ENCODE measurements at places on chromosomes 7 and 10. TPM values are rescaled to one million over a fixed set of nuclear protein-coding genes. Genes with fewer than 3 reads are reported as not detected.

Gene GHRHR
- polyA plus RNA-seq: not detected

DNA sequence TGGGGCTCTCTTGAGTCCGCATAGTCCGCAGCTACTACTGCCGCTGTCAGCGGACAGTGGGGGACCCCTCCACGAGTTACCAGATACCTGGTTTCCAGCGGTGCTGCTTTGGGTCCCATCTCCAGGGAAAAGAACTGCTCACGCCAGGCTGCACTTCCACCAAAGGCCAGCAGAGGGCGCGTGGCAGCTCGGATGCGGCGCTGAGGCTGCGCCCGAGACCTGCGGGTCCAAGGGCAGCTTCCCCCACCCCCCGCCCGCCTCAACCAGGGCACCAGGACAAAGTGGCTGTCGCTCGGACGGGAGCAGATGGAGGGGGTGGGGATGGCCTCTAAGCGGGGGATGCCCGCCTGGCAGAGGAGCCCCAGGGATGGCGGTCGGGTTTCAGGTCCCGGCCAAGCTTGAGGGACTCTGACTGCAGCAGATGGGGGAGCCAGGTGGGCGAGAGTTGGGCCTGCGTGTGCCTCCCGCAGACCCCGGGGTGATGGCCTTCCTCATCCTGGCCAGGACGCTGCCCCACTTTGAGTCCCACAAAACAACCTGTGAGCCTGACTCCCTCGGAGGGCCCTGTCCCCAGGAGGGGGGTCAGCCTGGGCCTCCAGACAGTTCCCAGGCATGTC, 23.8 kb upstream of the ZNF735 start:
- peak; percentile 70 for DNase-seq

- DNase-seq: no peak
These were observed 8.0 kb downstream of the CCDC186 start for GRCh38 chr10:114166043-114166442.

GRCh38 chr7:136640977-136641376, 227.5 kb upstream of the CHRM2 start:
- DNase-seq: no peak

Gene LRGUK
- polyA plus RNA-seq: not detected

Gene TAS2R4
- 0.27 TPM for polyA plus RNA-seq

DNA sequence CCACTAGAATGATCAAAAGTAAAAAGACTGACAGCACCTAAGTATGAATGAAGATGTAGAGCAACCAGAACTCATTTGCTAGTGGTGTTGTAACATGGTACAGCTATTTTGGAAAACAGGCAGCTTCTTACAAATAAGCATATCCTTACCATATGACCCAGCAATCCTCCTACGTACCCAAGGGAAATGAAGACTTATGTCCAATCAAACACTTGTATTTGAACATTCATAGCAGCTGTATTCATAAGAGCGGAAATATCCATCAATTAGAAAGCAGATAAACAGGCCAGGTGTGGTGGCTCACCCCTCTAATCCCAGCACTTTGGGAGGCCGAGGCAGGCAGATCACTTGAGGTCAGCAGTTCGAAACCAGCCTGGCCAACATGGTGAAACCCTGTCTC, 53.0 kb downstream of the KLRG2 start:
- no peak for DNase-seq

DNA sequence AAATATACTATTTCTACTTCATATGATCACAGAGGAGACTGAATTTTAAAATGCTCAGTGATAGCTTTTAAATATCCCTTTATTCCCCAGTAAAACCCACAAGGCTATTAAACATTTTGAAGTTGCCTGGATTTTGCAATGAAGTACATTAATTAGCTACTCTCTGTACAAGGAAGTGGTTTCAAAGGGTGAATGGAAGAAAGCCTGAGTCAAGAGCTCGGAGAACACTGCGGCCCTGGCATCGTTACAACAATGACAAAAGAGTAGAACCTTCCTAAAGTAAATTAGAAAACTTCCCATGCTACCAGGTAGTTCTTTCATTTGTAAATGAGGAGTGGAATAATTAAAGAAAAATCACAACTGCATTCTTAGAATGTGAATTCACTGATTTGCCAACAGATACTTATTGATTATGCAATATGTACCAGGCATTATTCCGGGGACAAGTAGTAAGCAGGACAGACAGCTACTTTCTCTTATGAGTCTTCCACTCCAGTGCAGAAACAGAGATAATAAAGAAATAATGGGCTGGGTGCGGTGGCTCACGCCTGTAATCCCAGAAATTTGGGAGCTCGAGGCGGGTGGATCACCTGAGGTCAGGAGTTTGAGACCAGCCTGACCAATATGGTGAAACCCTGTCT, 63.0 kb downstream of the ZNF22 start:
- DNase-seq: no peak

GRCh38 chr10:26642896-26643653, 54.4 kb upstream of the PDSS1 start:
- no peak for DNase-seq

GRCh38 chr7:1535701-1536454, 5.4 kb downstream of the MAFK start:
- peak; percentile 68 for DNase-seq

Gene IL6
- polyA plus RNA-seq: 17.2 TPM

DNA sequence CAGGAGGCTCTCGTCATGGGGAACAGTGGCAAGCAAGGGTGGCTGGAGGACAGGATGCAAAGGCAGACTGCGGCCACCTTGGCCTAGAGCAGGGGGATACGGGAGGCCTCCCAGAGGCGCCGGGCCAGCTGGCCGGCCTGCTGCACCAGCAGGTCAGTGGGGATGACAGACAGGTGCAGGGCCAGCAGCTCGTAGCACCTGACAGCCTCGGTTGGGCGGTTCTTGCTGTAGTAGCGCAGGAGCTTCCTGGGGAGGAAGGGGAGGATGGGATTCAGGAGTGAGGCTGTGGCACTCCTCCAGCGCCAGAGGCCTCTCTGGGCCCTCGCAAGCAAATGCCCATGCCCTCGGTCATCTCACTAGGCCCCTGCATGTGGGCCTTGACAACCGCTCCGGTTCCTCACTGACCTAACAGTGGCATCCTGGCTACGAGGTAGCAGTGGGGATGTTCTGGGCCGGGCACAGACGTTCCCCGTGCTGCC, 2.5 kb upstream of the PYROXD2 start:
- no peak for DNase-seq

- DNase-seq: no peak
These were observed 192.1 kb downstream of the HGF start for GRCh38 chr7:81577642-81578340.

DNA sequence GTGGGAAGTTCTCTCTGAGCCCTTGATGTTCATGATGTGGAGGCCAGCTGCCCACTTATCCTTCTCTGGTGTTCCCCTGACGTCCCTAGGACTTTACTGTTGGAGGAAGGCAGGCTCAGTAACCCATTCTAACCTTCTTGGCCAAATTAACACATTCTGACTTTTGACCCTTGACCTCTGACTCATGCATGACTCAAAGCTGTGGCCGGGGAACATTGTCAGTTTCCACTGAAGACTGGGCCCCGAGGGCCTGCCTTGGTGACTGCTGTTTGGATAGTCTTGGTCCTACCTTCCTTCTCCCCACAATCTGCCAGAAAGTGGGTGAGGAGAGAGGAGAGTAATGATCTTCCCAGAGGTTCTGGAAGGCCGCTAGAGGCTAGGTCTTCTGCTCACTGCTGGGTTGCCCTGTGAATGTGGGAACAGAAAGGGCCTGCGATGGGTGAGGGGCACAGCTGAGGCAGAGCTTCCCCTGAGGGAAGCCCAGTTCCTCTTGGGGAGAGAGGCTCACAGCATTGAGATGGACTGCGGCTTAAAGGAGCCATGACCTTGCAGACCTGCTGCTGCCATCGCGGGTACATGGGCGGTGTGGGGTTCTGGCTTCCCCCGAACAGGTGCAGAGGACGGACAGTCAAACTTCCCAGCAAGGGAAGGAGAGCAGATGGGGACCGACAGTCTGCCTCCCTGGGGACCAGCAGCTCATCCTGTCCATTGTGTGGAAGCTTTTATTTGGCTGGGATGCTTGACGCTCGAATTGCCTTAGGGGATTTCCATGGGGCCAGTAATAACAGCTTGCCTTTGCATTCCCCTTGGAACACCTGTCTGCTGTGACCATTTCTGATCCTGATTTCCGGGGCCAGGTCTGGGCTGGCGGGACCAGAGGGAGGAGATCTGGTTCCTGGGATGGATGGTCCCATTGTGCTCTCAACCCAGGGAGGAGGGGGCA, 43.8 kb downstream of the ADAMTS14 start:
- no peak for DNase-seq

DNA sequence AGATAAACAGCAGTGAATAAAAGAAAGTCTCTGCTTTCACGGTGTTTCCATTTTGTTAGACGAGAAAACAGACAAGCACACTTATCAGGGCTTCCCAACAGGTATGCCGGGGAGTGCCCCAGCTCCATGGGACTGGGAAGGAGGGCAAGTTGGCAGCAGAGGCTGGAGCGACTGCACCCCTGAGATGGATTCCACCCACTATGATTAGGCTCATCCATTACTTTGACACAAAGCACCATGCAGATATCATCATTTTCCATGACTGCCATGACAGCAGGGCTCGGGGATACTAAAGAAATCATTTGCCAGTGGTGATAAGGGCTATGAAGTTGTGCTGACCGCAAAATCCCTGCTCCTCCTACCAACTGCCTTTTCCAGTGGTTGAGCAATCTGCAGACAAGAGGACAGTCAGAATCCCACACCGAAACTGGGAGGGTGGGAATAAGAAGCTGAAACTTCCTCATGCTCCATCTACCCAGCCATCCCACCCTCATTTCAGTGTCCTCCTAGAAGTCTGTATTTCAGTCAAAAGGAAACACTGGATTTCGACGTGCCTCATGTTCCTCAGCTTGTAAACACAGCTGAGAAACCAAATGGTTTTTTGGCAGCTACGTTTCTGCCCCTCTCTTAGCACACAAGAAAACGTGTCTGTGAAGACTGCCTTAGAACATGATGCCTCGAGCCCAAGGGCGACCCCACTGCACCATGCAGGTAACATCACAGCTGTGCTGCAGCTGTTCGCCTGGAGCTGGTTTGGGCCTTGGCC, 15.5 kb downstream of the CREB3L2 start:
- no peak for DNase-seq

Gene LOXL4
- 0.77 TPM for polyA plus RNA-seq

DNA sequence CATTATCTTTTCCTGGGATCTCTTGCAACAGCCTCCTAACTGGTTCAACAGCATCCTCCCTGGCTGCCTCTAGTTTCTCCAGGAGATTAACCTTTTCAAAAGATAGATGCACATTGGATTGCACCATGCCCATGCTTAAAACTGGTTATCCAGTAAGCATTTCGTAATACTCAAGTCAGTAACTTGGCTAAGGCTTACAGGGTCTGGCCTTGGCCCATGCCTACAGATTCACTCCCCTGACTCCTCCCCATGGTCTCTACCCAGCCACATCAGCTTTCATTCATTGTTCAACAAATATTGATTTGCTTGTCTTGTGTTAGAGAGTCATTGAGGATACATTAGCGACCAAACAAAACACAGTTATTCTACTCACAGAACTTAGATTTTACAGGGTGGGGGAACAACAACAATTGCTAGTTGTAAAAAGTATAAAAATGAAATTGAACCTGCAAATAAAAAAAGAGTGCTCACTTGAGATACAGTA, 1.8 kb upstream of the KIF20B start:
- no peak for DNase-seq

Gene PKD2L1
- polyA plus RNA-seq: not detected

DNA sequence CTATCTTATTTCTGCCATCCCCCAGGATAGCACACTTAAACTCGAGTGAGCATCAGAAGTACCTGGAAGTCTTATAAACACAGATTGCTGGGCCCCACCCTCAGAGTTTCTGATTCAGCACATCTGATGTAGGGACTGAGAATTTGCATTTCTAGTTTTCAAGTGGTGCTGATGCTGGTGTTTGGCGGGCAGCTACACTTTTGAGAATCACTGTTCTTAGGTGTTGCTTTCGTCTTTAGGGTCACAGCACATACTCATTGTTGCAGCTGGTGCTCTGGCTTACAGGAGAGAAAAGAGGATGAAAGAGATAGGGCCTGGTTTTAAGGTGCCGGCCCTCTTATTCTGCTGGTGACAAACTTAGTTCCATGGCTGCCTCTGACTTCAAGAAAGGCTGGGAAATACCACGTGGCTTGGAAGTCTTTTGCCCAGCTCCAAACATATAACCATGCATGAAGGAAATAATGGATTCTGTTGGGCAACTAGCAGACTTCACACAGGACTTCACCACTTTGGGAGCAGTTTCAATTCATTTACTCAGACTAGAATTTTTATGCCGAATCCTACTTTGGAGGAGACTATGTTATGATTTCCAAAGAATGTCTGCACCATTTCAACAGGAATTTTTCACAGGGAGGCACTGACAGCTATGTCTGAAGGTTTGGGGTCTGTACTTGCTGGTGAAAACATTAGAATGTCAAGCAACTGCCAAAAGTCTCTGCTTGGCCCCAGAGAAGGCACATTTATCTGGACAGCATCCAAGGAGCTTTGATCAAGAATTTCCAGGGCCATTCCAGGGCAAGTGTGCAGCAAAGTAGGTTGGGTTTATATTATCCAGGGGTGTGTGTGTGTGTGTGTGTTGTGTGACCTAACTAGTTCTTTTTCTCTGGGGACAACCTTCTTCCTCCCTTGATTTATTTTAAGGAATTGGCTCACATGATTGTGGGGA, 6.9 kb upstream of the MINDY4 start:
- DNase-seq: peak; percentile 57

DNA sequence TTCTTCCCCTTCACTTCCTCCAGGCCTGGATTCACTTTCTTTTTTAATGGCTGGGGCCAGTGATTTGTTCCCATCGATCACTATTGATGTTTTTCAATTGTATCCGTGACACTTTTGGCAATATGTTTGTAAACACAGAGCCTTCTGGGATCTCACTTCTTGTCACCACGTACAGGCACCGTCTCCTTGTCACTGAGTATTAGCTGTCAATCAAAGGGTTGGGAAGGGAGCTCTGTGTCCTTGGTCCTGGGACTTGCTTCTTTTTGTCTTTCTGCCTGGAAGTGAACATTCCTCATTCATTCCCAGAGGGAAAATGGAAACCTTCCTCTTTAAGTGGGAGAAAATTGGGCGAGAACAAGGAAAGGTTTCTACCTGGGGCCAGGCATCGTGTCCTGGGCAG, 157.4 kb downstream of the PLXNA4 start:
- no peak for DNase-seq

Gene WDR86
- polyA plus RNA-seq: 0.34 TPM

DNA sequence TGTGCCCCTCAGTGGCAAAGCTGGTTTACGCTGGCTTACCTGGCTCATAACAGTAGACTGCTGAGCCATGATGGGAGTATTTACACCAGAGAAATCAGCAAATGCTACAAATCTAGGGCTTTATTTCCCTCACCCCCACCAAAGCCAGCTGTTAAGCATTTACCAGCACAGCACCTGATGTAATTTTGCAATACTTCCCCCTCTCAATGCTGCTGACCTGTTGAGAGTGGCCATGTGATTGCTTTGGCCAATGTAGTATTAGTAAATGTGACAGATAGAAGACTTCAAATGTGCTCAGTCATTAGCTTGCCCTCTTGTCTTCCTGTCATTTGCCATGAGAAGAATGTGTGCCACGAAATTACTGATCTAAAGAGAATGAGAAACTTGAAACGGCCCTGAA, 46.6 kb downstream of the HERPUD2 start:
- no peak for DNase-seq

Gene TAC1
- polyA plus RNA-seq: 1.6 TPM

- no peak for DNase-seq
These were observed 84.6 kb upstream of the LYZL1 start for GRCh38 chr10:29204070-29204800.

All from right cardiac atrium (tissue), 5 donors.